Right cardiac atrium (tissue), 5 donors: ENCODE measurements at places on chromosomes 2 and 18. TPM values are rescaled to one million over a fixed set of nuclear protein-coding genes. Genes with fewer than 3 reads are reported as not detected.
A peak's percentile ranks its signal among the peaks of the same experiment; 100 is the strongest.

- no peak for DNase-seq
Observed at GRCh38 chr18:5159080-5159479, 38.0 kb downstream of the AKAIN1 start.

GRCh38 chr2:2808551-2809058, 477.5 kb upstream of the MYT1L start:
- DNase-seq, result no peak

- no peak for DNase-seq
Observed at GRCh38 chr2:63580651-63581297, 7.5 kb downstream of the WDPCP start.

GRCh38 chr2:173715441-173715840, 249.7 kb downstream of the SP3 start:
- DNase-seq, result no peak

DNA sequence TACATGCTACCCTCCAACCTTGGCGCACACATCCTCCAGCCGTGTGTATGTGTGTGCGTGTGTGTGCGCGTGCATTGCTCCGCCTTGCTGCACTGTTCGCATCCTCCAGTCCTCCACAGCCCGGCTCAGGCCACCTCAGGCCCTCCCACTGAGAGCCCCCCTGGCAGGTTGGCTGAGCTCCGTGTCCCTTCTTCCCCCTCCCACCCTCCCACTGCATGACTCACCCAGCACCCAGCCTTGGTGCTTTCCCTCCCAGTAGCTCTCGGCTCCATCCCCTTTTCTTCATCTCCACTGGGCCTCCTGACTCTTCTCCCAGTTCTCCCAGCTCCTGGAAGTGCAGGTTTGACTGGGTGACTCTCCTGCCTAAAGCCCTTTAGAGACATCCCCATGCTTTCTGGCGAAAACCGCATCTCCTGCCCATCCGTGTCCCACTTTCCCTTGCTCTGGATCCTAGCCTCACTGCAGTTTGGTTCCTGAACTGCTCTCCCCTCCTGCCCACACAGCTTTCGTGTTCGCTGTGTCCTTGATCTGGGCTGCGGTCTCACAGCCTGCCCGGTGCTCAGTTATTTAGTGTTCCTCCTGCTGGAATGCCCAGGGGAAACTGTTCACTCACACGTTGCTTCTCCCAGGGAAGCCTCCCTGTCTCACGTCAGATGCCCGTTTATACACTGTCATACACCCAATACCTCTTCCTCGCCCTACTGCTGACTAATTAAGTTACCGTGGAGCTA, 4.9 kb downstream of the TMEM177 start:
- no peak for DNase-seq

DNA sequence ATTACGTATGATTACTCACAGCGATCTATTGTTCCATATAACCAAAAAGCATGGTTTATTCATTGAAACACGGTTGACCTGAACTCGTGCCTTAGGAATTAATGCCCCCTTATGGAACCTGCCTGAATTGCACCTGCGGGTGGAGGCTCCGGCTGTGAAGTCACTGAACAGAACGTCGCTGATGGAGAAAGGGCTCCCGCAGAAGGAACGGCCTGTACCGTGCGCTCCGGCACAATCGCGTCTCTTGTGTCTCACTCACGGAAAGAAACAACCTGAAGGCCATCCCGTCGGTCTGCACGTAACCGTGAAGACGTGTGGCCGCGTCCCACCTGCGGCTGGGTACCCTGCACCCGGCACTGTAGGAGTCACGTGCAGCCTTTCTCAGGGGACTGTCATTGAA, 133.1 kb downstream of the NFATC1 start:
- DNase-seq, result peak; percentile 64

- DNase-seq, result no peak
Observed at GRCh38 chr2:8096484-8096883, 585.4 kb upstream of the ID2 start.

DNA sequence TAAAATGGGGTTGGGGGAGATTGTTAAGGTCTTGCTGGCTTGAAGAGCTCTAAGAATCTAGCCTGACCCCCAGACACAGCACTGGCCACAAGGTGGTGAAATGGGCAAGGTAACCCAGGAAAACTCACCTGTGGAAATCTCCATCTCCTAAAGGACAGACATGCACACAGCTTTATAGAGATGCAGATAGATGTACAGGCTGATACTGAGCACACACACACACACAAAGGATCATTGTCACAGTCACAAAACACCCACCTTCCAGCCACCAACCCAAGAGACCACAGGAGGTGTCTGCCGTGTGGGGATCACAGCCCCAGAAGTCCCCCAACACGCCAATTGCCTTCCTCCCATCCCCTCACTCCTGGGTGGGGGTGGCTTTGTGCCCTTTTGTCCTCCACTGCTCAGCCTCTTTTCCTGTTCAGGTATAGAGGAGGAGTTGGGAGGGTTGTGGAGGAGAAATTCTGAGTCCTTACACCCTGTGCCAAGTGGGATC, 3.2 kb upstream of the CYP26B1 start:
- DNase-seq, result peak; percentile 35

The ZC3H15 gene
- total RNA-seq, result 38.9 TPM

The SNORC gene
- 1.6 TPM for total RNA-seq

The VAMP5 gene
- 82.0 TPM for total RNA-seq

The ATP8B1 gene
- total RNA-seq, result 11.5 TPM

The DTYMK gene
- 11.4 TPM for total RNA-seq

The CD8A gene
- 1.4 TPM for total RNA-seq

The CYRIA gene
- total RNA-seq, result 5.0 TPM
